ENCODE measurements at places on chromosomes 2 and 18. TPM values are rescaled to one million over a fixed set of nuclear protein-coding genes. Genes with fewer than 3 reads are reported as not detected.

SLC8A1 gene
- 54.5 TPM for total RNA-seq

HOXD10 gene
- total RNA-seq, result not detected

KCNJ3 gene
- not detected for total RNA-seq

C2orf66 gene
- 0.30 TPM for total RNA-seq

DNA sequence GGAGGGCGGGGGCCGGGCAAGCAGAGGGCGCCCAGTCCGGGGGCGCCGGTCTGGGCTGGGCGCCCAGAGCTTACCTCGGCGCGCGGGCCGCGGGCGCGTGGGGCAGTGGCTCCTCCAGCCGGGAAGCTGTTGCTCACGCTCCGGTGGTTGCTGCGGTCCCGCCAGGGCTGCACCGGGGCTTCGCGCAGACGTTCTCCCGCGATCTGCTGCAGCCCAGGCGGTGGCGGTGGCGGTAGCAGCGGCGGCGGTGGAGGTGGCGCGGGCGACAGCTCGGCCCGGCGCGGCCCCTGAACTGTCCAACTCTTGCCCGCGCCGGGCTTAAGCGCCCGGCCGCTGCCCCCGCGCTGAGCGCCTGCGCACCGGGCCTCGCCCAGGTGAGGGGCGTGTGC is 391 bp downstream of the ZNF385B start:
- no peaks in the 10 kb centered on the region for H3K27me3 ChIP-seq
- H3K36me3 ChIP-seq, result no peaks in the 10 kb centered on the region
- peak; percentile 85 for DNase-seq
- H3K4me1 ChIP-seq, result peaks cover 20% of the 10 kb centered on the region

DNA sequence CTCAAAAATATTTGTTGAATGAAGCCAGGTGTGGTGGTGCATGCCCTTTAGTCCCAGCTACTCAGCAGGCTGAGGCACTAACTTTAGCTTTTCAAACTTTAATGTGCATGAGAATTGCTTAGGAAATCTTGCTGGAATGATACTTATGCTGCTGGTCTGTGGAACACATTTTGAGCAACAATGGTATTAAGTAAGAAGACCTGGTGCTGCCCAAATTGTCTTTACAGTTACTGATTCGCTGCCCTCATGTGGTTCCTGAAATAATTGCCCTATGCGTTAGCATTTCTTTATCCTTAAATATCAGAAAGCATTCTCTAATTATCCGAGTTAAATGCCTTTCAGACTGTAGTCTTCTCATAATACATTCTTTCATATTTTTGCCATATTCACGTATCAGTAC is 76.0 kb upstream of the SESTD1 start:
- DNase-seq, result peak; percentile 38
- H3K4me3 ChIP-seq, result no peak overlapping the region
- H3K36me3 ChIP-seq, result no peaks in the 10 kb centered on the region
- H3K27ac ChIP-seq, result peak overlapping the region; percentile 21
- no peaks in the 10 kb centered on the region for H3K27me3 ChIP-seq
- peaks cover 10% of the 10 kb centered on the region for H3K4me1 ChIP-seq

DNA sequence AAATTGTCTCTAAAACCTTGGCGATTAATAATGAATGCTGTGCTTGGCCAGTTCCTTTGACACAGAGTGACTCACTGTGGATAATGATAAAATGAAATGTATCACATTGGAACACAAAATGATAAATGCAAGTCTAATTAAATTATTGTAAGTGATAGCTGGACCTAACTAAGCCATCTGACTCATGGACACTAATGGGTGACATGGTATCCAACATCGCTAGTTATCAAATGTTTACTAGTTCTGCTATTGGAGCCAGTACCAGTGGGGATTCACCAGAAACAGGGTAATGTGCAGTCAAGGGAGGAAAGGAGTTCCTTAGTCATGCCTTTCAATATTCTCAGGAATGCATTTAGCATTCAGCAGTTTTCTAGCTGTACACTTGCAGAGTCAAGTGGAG is 736.3 kb upstream of the ACVR2A start:
- H3K36me3 ChIP-seq, result no peaks in the 10 kb centered on the region
- H3K4me3 ChIP-seq, result no peak overlapping the region
- H3K27me3 ChIP-seq, result no peaks in the 10 kb centered on the region
- no peak for DNase-seq

- peaks cover 5% of the 10 kb centered on the region for H3K4me1 ChIP-seq
- H3K36me3 ChIP-seq, result no peaks in the 10 kb centered on the region
- H3K27ac ChIP-seq, result peak overlapping the region; percentile 49
- H3K4me3 ChIP-seq, result no peak overlapping the region
These were observed 193.5 kb downstream of the INHBB start for GRCh38 chr2:120539424-120539936.

DNA sequence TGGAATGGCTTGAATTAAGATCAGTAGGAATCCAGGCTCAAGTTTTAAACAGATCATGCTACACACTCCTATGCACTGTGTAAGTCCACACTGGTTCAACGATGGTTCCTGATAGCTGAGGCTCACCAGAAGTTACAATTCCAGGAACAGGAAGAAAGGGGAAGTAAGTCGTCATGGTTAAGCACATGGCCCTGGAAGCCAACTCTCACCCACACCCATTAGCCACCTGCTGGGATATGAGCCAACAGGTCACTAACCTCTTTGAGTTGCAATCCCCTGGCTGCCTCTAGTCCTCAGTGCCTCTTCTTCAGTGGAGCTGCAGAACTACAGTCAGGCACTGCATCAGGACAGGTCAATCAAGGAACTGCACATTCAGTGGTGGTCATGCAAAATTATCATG is 133.5 kb downstream of the TMEM182 start:
- H3K4me3 ChIP-seq, result no peak overlapping the region
- no peak overlapping the region for H3K27ac ChIP-seq
- no peaks in the 10 kb centered on the region for H3K4me1 ChIP-seq
- H3K27me3 ChIP-seq, result no peaks in the 10 kb centered on the region
- no peak for DNase-seq

DNA sequence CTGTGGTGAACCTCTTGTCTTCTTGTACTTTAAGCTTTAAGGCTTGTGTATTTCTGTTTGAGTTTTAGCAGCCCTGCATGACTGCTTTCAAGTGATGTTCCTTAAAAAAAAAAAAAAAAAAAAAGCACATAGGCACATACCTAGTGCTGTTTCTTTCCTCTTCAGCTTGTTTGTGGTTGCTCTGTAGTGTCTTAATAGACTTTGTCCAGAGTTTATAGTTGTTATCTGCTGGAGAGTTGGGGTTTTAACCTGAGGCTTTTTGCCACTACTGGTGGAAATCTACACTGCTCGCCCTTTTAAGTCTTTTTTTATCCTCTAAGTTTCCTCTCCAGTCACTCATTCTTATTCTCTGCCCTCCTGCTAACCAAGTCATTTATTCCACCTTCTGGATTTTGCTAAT is 34.5 kb downstream of the AGFG1 start:
- H3K4me3 ChIP-seq, result no peak overlapping the region
- no peak overlapping the region for H3K27ac ChIP-seq
- no peaks in the 10 kb centered on the region for H3K36me3 ChIP-seq

GRCh38 chr2:151374436-151374835 is 17.0 kb downstream of the TNFAIP6 start:
- no peak overlapping the region for H3K4me3 ChIP-seq
- H3K36me3 ChIP-seq, result no peaks in the 10 kb centered on the region
- H3K4me1 ChIP-seq, result no peaks in the 10 kb centered on the region
- no peak overlapping the region for H3K27ac ChIP-seq
- no peaks in the 10 kb centered on the region for H3K27me3 ChIP-seq

GRCh38 chr2:150426724-150427123 is 60.7 kb downstream of the RND3 start:
- no peaks in the 10 kb centered on the region for H3K4me1 ChIP-seq
- H3K36me3 ChIP-seq, result no peaks in the 10 kb centered on the region
- H3K27ac ChIP-seq, result no peak overlapping the region
- no peak for DNase-seq
- no peaks in the 10 kb centered on the region for H3K27me3 ChIP-seq
- H3K4me3 ChIP-seq, result no peak overlapping the region

GRCh38 chr2:38436227-38436664 is 59.2 kb upstream of the ATL2 start:
- DNase-seq, result no peak
- no peak overlapping the region for H3K27ac ChIP-seq
- no peaks in the 10 kb centered on the region for H3K4me1 ChIP-seq
- no peaks in the 10 kb centered on the region for H3K36me3 ChIP-seq
- no peak overlapping the region for H3K4me3 ChIP-seq

DNA sequence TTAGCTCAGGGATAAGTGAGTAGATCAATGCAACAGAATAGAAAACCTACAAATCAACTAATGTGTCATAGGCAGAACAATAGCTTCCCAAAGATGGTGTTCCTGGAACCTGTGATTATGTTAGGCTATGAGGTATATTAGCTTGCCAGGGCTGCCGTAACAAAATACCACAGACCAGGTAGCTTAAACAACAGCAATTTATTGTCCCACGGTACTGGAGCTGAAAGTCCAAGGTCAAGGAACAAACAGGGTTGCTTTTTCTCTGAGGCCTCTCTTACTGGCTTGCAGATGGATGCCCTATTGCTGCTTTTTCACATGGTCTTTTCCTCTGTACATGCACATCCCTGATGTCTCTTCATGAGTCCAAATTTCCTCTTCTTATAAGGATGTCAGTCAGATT is 354.9 kb downstream of the TNS1 start:
- no peaks in the 10 kb centered on the region for H3K27me3 ChIP-seq
- H3K4me1 ChIP-seq, result no peaks in the 10 kb centered on the region
